ENCODE measurements at places on chromosomes 2 and 18.
A peak's percentile ranks its signal among the peaks of the same experiment; 100 is the strongest.

DNA sequence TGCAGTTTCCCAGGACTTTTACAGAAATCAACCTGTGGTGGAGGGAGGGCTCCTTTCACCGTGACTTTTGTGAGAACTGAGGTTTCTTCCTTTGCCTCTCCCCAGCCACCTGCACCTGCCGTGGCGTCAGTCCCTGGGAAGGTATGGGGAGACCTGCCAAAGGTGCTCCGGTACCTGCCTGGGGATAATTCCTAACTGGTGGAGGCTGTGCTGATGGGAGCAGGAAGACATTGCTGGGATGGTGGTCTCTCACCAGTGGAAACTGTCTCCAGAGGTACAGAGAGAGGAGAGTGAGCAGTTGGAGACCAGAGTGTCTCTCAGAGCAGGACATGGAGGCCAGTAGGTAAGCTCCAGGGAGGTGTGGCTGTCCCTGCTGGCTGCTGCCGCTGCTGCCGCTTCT lies 52.6 kb downstream of the CIB4 start:
- no peak for DNase-seq

DNA sequence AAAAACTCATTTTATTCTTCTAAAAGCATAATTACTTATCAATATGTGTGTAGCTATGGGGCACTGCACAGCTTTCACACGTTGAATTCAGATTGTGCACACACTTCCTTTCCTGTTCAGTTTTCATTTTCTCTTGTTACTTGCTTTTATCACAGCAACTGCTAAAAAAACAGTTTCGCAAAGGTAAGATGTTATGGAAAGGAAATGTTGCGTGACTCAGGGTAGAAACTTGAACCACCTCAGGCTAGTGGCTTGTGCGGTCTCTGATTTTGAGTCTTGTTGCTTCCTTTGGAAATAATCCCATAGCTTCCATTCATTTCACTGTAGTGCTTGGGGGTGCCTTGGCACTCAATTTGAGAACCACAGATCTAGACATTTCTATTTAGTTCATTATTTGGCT lies 171.9 kb downstream of the FMNL2 start:
- DNase-seq = no peak

DNA sequence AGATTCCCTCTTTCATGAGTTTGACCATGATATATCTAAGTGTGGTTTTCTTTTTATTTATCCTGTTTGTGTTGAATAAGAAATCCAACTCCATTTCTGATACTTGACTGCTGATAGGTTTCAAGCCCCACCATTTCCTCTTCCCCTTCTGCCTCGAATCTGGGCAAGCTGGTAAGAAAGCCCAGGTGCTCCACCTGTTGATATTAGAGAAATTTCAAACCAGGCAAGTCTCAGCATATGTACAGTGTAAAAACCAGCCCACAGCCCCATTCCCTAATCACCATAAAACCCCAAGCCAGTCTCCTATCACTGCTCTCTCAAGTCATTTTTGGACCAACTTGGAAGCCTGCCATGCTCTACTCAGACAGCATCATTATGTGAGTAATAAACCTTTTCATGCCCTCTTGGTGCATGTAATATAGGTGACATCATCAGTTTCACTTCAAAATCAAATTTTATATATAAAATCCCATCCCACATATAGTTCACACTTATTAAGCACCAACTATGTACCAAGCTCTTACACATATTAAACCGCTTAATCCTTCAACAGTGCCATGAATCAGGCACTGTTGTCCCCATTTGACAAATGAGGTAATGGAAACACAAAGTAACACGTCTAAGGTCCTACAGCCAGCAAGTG lies 46.6 kb downstream of the SMAD2 start:
- DNase-seq = no peak

DNA sequence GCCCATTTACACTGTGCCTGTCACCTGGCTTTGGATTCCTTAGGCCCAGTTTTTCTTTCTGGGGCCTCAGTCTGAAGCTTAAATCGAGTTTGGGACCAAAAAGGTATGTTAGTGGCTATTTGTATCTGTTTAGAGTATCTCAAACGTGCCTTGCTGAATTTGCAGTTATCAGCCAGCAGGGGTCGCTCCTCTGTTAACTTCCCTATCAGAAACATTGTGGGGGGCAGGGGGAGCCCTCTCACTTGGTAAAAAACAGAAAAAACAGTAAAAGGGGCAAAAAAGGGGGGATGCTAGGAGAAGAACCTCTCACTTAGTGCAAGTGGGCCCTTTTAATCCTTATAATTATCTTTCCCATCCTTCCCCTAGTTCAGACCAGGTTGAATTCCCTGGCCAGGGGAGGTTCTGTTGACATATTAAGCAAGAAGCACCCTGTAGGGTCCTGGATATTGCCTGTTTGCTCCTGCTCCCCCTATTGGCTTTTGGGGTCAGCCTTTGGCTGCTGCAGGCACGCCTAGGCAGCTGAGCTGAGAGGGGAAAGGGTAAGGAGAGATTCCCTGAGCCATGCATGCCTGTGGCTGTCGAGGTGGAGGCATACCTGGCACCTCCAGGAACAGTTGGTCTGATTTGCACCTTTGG lies 8.8 kb upstream of the IFIH1 start:
- DNase-seq = peak; percentile 41

- peak; percentile 79 for DNase-seq
Measured at GRCh38 chr18:45690975-45691815, 32.8 kb upstream of the SLC14A1 start.

DNA sequence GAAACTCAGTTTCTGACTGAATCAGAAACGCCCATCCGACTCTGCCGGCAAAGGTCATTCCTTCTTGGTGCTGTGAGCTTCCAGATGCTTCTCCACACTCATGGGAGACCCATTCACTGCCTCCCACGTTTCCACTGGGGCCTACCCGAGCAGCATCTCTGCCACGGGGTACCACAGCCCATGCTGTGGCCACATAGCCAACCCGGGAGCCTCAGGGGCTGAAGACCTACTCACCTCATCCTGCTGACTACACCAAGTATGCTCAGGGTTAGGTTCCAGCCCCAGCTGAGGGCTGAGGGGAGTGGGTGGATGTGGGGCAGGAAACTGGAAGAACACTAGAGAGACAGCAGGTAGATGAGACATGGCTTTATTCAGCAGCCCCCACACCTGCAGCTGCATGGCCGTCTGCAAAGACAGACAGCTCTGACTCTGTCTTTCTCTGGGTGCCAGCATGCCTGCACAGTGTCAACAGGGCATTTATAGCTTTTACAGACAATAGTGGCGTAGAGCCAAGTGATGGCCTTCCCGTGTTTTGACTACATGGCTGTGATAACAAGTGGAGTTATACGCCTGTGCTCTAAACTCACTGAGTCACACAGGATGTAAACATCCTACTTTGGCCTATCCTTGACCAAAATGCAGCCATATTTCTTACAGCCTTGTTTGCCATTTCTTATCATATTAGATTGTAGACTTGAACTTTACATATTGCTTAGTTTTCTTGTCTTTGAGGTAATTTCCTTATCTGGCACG lies 16.5 kb upstream of the KLHL23 start:
- no peak for DNase-seq

DNA sequence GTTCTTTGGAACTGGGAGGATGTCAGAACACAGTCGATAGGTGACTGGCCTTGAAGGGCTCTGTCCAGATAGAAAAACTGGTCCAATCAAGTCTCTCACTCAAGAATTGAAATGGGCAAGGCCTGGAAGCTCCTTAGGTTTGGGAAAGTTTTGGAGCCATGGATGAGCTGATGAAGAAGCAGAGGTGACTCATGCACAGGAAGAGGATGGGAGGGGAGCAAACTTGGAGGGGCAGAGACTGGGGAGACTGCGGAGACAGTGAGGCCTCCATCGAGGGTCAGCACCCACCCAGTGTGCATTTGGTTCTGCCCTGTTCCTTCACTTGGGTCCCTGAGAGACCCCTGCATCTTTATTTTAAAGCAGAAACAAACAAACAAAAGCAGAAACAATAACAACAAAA lies 41.1 kb downstream of the SOWAHC start:
- no peak for DNase-seq

- no peak for DNase-seq
Measured at GRCh38 chr18:3250237-3251107, 2.9 kb downstream of the MYL12A start.

DNA sequence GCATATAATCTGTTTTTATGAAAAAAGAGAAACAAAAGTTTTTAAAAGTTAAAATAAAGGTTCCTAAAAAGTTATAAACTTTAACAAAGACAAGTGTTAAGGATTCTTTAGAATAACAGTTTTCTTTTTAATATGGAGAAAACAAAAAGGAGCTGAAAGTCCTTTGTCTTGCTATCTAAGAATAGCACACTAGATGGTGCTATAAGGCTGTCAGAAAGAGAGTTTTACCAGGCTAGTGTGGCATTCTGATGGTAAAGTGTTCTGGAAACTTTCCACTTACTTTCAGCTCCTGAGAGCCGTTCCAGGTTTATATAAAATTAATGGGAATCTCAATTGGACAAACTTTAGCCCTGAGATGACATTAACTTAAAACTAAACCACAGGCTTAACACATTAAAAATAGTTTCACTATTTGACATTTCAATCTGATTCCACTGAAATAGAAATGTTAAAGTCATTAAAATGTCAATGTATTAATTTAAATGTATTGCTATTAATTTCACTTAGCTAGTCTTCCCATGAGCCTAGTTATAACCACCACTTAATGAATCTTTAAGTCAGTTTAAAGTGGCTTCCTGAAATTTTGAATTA lies 3.7 kb downstream of the FBXO48 start:
- peak; percentile 76 for DNase-seq

GRCh38 chr2:236157366-236157765 lies 10.8 kb downstream of the GBX2 start:
- no peak for DNase-seq

DNA sequence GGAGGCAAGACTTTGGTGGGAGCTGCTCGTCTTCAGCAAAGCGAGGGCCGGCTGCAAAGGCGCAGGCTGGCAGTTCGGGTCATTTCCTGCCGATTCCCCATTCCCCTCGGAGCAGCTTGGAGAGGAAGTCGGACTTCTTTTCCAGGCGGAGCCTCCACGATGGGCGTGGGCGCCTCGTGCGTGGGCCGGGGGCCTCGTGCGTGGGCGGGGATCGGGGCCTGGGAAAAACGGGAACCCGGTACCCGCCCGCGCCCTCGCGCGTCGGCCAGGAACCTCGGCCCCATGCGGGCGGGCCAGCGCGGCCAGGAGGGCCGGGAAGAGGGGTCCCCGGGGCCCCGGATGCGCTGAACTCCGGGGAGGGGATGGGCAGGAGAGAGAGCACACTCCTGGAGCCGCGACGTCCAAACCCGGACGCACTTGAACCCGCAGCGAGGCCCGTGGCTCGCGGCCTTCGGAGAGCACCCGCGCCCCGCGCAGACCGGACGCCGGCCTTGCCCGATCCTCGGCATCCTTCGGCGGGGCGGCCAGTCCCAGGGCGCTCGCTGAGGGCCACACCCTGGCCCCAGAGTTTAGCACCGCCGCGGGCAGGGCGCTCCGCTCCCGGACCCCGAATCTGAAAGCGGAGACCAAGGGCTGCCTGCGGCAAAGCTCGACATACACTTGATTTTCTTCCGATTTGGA lies 368.4 kb downstream of the MTX2 start:
- no peak for DNase-seq

- no peak for DNase-seq
Measured at GRCh38 chr18:50377061-50377798, 2.4 kb downstream of the SKA1 start.

- DNase-seq = no peak
Measured at GRCh38 chr18:60090170-60090569, 190.4 kb downstream of the PMAIP1 start.

DNA sequence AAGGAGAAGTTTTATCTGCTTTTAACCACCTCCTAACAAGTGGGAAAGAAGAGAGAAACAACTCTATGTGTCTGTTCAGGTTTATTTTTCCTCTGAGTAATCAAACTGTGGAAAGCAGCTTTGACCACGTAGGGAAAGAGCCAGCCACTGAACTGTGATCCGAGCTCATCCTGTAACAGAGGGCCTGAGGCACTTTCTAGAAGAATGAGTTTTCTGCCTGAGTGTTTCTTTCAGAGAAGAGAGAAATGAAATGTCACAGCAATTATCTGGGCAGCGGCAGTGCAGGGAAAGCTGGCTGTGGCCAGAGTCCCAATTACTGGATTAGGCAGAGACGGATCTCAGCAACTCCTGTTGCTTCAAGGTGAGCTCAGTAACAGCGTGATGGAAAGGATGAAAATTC lies 151.9 kb downstream of the CD226 start:
- no peak for DNase-seq

DNA sequence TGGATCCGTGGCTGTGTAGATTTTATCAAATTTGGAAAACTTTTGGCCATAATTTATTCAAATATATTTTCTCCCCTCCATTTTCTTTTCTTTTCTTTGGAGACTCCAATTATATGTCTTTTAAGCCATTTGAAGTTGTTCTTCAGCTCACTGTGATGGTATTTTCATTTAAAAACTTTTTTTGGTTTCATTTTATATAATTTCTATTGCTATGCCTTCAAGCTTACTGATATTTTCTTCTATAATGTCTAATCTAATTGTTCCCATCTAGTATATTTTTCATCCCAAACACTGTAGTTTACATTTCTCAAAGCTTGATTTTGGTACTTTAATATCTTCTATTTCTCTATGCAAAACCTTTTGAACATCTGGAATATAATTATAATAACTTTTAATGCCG lies 72.5 kb downstream of the WDR7 start:
- no peak for DNase-seq

- no peak for DNase-seq
Measured at GRCh38 chr18:36760598-36760997, 68.2 kb downstream of the TPGS2 start.

DNA sequence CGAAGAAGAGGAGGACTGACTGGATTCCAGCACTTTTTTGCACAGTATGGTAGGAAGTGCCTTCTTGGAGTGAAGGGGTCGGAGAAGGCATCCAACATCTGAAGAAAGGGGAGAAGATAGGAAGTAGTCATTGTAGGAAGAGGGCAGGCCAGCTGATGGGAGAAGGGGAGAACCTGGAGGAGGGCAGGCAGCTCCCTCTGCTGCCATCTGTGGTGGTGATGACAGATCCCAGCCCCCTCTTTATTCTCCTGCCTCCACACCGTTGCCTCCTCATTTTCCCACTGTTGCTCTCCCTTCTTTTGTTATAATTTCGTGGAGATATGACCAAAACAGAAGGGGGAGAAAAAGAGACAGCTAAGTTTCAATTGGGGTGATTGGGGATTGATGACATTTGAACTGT lies 2.9 kb upstream of the SCYGR2 start:
- DNase-seq = no peak

DNA sequence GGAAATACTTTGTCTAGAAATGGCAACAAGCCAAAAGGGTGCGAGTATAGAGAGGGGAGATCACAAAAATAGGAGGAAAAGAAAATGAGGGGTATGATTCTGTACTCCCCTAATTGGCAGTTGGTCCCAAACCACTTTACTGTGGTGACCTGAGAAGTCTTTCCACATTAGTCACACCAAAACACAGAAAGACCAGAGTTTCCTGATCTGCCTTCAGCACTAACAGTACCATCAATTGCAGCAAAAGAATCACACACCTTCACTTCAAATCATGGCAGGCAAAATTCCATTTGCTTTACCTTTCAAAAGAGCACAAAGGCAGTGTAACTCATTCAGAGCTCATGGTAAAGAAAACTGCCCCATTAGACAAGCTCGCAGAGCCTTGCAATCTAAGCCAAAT lies 86.8 kb downstream of the ALK start:
- DNase-seq = no peak
